ENCODE measurements at places on chromosomes 1 and 21.

DNA sequence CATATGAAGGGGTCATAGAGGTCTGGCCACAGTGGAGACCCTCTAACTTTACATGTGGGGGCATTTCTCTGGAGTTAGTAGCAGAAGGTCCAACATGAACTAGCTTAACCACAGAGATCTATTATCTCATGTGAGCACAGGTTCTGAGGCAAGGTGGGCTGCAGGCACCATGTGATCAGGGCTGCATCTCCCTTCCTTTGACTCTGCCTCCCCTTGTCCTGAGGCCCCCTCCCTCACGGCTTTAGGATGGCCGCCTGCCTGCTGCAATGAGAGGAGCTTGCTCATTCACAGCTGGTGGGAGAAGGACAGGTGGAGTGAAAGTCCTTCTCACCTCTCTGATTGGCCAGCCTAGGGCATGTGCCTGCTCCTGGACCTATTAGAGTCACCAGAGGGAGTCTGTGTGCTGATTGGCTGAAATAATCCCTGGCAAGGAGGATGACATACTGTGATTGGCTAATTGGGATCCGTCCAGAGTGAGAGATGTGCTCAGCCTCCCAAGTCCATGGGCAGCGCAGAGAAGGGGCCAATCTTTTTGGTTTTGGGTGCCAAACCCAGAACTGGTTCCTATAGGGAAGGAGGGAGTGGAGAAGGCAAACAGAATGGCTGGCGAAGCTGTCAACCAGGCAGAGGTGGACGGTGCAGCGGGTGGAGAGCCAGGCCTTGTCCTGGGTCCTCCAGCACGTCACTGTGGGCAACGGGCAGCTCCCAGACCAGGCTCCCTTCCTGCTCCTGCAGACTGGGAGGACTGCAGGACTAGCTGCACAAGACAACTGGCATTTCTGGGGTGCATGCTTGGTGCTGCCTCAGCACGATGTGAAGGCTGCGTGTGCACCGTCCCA, 39.4 kb upstream of the C1orf174 start:
- DNase-seq: no peak

- no peak for DNase-seq
Observed at GRCh38 chr1:241640867-241641622, 876 bp upstream of the CHML start.

GRCh38 chr1:110492573-110492972, 26.4 kb downstream of the KCNA10 start:
- DNase-seq: no peak

DNA sequence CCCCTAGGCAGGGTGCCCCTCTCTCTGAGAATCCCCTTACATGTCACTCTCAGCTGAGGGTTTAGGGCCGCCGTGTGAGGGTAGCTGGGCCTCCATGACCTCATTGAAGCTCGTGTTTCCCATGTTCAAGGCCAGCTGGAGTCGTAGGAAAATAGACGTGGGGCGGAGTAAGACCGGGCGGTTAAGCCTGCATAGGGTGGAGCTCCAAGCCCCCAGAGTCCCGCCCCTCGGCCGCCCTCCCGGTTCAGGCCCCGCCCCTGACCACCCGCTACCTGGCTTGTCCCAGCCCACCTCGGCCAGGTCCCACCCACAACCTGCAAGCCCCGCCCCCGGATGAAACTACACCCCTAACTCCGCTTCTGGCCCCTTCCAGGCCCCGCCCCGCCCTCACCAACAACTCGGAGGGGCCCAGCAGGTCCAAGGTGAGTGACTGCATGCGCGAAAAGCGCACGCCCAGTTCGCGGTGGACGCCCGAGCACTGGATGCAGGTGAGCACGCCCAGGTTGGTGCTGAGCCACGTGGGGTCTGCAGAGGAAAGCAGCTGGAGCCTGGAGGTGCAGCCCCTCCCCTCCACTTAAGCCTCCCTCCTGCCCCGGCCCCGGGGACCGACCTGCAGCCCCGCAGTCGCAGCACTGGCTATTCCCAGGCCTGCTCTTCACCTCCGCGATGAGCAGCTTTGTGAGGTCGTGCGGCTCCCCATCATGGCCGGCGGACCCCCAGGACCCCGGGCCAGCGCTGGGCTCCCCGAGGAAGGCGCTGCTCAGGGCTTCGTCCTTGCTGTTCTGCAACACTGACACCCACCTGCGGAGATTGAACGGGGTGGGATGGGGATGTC, 12.2 kb upstream of the TCEA3 start:
- DNase-seq: no peak

GRCh38 chr1:20137055-20137454, 2.1 kb upstream of the PLA2G2F start:
- no peak for DNase-seq

- DNase-seq: no peak
Observed at GRCh38 chr21:24150753-24151152, 1456.5 kb downstream of the MRPL39 start.

DNA sequence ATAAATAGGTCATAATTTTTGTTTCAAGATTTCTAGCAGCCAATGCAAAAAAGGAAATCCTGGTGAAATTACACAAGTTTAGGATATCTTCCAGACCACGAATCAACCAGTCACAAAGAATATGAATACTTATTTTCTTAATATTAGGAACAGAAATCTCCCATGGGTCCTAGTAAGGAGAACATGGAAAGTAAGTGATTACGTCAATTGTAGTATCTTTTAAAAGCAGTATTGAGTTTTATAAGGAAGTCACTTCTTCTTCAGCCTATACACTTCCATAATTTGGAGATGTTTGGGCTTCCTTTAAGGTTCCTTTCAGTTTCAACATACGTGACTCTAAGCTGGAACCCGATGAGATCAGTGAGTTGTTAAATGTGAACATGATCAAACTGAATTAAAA, 534.5 kb downstream of the USP25 start:
- no peak for DNase-seq

DNA sequence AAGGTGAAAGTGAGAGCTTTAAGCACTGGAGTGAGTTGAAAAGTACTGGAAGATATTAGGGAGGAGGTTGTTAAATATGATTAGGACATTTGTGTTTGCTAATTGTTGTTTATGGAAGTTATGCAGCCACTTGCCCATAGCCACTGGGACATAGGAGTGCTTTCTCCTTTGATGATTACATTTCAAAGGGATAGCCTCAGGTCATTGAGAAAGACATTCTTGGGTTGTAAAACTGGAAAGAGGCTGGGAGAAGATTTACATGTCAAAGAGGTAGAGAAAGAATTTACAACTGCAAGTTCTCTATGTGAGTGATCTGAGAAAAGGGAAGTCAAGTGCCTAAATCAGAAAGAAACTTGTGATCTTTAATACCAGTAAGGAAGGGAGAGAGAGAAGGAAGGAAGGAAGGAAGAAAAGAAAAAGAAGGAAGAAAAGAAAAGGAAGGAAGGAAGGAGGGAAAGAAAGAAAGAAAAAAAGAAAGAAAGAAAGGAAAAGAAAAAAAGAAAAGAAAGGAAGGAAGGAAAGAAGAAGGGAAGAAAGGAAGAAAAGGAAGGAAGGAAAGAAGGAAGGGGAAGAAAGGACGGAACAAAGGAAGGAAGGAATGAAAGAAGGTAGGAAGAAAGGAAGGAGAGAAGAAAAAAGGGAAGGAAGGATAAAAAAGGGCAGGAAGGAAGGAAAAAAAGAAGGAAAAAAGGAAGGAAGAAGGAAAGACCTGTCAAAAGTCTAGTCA, 284.6 kb upstream of the DPYD start:
- DNase-seq: no peak

- peak; percentile 75 for DNase-seq
Observed at GRCh38 chr1:109201123-109201703, 12.5 kb upstream of the SARS1 start.

GRCh38 chr1:6105218-6105679, 59.6 kb downstream of the KCNAB2 start:
- DNase-seq: no peak

GRCh38 chr1:54310439-54311328, 95.5 kb downstream of the SSBP3 start:
- peak; percentile 47 for DNase-seq

DNA sequence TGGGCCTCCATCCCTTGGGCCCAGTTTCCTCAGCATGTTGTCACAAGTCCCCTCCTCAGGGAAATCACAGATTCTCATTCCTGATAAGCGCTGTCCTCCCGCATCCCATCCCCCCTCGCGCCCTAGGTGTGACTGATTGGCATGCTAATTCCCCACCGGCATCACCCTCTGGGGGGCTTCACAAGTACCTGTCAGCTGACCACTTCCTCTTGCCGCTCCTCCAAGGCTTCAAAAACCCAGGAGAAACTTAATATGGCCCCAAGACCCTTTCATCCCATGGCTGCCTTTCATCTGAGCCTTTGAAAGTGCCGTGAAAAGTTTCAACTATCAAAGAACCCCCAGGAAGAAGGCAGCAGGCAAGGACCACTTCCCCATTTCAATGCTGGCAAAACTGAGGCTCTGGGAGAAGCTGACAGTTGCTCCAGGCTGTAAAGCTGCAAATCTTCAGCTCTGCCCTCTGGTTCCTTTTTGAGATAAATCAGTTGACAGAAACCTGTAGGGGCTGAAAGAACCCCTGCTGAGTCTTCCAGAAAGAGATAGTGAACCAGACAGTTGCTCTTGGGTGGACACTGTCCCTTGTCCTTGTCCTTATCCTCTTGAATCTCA, 12.8 kb upstream of the MIXL1 start:
- no peak for DNase-seq

DNA sequence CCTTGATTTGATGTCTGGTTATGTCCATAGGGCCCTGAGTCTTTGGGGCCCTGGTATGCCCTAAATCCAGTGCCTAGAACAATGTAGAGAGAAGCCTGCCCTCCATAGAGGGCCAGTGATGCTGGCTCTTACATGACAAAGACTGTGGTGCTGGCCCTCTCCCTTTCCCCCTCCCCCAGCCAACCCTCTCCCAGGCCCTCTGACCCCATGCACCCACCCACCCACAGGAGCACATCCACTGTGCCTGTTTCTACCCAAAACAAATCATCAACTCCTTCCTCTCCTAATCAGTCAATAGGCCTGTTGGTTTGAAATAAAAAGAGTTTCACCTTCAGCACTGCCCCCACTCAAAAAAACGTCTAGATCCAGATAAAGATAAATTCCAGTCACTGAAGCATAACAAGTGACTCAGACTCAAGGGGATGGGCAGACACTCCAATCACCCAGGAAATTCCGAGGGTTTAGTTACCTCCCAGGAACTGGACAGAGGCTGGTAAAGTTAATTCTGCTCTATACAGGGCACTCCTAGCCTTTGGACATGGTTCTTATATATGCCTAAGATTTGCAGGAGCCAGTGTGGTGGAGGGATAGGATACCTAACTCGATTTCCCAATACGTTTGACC, 144.8 kb upstream of the VANGL1 start:
- DNase-seq: no peak

GRCh38 chr1:53681977-53682685, 56.8 kb downstream of the GLIS1 start:
- peak; percentile 46 for DNase-seq

- no peak for DNase-seq
Observed at GRCh38 chr1:241610056-241610815, 29.9 kb downstream of the CHML start.

- DNase-seq: no peak
Observed at GRCh38 chr21:44275041-44275440, 10.6 kb upstream of the AIRE start.

GRCh38 chr21:37870221-37870620, 46.0 kb downstream of the KCNJ6 start:
- DNase-seq: no peak

GRCh38 chr1:185759061-185759460, 24.9 kb downstream of the HMCN1 start:
- no peak for DNase-seq

GRCh38 chr1:9900142-9901043, 9.7 kb downstream of the CTNNBIP1 start:
- no peak for DNase-seq

DNA sequence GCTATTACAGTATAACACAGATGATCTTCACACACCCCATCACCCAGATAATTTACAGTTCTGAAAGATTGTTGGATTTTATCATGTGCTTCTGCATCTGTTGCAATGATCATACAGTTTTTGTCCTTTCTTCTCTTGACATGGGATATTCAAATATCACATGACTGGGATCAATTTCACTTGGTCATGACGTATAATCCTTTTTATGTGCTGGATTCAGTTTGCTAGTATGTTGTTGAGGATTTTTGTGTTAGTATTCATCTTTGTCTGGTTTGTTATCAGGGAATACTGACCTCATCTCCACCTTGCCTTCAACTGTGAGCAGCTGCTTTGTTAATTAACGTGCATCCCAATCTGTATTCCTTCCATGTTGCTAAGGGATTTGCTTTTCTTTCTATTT, 44.7 kb upstream of the DISC1 start:
- DNase-seq: no peak

GRCh38 chr1:204151552-204152309, at the start of gene ETNK2:
Gene ETNK2, minus strand, starts transcription at chr1:204152044. Its CDS starts 192 bp downstream, at chr1:204151852.
- DNase-seq: peak; percentile 51

DNA sequence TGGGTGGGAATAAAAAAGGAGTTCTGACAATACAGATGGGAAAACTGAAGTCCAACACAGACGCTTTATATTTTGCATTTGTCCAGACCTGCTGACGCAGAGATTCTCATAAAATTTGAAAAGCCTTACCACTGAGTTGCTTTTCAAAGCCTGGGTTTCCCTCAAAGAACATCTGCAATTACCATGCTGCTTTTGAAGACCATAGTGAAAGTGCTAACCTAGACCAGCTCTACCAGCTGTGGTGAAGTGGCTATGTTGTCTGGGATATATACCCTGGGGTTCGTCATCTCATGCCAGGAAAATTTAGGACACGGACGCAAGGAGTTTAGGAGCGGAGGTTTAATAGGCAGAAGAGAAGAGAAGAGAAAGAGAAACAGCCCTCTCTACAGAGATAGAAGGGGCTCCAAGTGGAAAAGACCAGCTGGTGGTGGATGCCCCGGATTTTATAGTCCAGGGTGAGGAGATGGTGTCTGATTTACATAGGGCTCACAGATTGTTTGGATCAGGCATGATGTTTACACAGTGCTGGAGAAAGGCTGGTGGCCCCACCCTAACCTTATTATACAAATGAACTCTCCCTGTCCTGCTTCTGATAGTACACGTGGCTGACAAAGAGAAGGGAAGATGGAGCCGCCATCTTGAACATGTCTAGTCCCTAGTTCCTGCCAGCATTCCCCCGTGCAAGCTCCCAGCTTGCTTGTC, 73.8 kb downstream of the AK4 start:
- no peak for DNase-seq

DNA sequence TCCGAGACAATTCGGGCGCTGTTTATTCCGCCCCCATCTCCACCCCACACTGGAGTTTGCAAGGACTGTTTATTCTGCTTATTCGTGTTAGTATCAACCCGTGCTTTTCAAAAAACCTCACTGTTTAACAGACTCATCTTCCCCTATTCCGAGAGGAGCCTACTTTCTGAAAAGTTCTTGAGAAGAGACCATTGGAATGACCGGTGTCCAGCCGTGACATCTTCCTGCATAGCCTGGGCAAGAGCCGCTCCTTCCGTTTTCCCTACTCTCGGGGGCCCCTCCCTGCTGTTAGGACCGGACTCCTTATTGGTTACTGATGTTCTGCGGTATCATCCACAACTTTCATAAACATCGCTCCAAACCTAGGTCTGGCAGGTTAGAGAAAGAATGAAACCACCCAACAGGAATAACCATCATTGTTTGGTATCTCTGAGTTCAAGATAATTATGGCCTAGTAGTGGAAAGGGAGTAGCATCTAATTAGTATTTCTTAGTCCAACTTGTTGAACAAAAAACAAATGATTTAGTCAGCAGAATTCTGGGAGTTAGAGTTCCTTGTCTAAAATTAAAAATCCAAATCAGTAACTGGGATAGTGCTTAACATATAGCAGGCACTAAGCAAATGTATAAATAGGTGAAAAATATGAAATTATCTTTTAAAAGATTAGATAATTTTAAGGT, 837 bp downstream of the STXBP3 start:
- peak; percentile 39 for DNase-seq

GRCh38 chr21:37565530-37566223, 199.1 kb downstream of the DYRK1A start:
- no peak for DNase-seq

Measured in GM10248 (cell line).